ENCODE measurements at places on chromosomes 12 and 14.

DNA sequence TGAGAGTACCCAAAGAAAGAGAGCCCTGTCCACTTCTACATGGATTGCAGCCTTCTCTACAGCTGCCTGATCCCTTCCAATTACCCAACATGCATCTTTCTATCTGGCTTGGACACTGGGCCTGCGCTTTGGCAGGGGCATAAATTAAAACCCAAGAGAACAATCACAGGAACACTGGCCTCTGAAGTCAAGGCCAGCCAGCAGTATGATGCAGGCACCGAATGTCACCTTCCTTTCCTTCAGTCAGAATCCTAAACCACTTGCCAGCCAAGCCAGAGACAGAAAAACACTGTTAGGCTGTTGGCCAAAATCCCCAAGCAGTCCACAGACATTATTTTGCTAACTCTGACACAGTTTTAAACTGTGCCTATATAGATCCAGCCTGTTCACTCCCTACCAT is 113.7 kb downstream of the DUSP6 start:
- no peaks in the 10 kb centered on the region for H3K27me3 ChIP-seq
- H3K4me1 ChIP-seq, result peaks cover 38% of the 10 kb centered on the region
- peaks cover under 1% of the 10 kb centered on the region for H3K36me3 ChIP-seq
- H3K27ac ChIP-seq, result no peak overlapping the region
- DNase-seq, result no peak
- H3K4me3 ChIP-seq, result no peak overlapping the region

- H3K27ac ChIP-seq, result no peak overlapping the region
- H3K27me3 ChIP-seq, result peaks cover 14% of the 10 kb centered on the region
- H3K4me1 ChIP-seq, result no peaks in the 10 kb centered on the region
Observed at GRCh38 chr12:132407451-132407961, 78.1 kb upstream of the GALNT9 start.

DNA sequence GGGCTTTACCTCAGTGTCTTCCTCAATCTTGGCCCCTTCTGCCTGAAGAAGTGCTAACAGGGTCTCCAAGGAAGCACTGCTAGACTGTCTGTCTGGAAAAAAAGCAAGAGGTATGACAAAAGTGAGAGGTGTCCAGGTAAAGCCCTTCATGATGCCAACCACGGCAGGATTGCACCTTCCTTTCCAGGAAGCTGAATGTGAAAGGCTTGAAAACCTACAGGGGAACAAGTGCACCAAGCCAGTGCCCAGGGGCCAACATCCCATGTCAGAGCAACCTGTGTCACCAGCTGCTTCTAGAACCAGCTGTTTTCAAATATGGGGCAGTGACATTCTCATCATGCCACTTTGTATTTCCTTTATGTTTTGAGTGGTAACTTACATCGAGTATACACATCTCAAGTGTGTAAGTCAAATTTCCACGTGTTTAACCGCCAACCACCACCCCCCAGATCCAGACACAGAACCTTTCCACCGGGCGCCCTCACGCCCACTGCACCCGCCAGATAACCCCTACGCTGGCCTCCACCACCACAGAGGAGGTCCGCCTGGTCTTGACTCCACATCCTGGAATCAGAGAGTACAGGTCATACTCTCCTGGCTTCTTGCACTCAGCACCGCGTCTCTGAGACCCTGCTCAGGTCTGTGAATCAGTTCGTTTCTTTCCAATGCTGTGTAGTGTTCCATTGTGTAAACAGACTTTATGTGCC is 27.3 kb downstream of the VPS37B start:
- peak overlapping the region; percentile 71 for H3K27ac ChIP-seq
- H3K4me1 ChIP-seq, result peaks cover 34% of the 10 kb centered on the region
- H3K36me3 ChIP-seq, result peaks cover 53% of the 10 kb centered on the region
- peak overlapping the region; percentile 13 for H3K4me3 ChIP-seq
- no peaks in the 10 kb centered on the region for H3K27me3 ChIP-seq
- no peak for DNase-seq

GRCh38 chr14:65565948-65566347 is 153.4 kb downstream of the FUT8 start:
- no peak overlapping the region for H3K4me3 ChIP-seq
- H3K27me3 ChIP-seq, result no peaks in the 10 kb centered on the region
- no peak for DNase-seq
- peaks cover 26% of the 10 kb centered on the region for H3K4me1 ChIP-seq

DNA sequence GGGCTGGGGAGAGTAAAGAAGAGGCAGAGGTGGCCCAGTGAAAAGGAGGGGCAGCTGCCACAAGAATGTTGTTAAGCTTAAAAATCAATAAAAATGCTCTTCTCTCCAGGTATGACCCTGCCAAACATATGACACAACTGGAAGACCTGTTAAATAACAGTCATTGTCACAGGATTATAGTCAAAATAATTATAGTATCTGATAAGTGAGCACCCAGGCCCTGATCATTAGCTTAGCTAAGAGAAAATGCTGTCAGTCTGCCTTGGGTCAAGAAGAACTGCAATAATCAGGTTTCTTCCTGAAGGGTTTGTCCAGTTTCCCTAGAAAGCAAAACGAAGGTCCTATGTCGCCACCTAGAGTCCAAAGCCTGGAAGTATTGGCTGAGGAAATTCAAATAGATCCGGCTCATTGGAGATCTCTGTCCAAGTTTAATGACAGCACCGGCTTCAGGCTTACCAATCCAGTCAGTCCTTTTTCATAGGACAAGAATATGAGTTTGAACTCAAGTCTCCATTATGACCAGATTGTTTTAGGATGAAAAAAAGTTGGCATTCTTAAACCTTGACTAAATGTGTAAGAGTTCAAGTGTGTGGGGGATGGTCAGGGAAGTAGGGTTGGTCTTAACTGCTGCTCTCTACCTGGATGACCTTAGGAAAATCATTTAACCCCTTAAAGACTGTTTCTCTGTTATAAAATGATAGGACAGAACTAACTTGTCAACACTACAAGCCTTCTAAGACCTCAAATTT is 22.5 kb upstream of the NKX2-8 start:
- no peak overlapping the region for H3K27ac ChIP-seq
- no peak overlapping the region for H3K4me3 ChIP-seq

DNA sequence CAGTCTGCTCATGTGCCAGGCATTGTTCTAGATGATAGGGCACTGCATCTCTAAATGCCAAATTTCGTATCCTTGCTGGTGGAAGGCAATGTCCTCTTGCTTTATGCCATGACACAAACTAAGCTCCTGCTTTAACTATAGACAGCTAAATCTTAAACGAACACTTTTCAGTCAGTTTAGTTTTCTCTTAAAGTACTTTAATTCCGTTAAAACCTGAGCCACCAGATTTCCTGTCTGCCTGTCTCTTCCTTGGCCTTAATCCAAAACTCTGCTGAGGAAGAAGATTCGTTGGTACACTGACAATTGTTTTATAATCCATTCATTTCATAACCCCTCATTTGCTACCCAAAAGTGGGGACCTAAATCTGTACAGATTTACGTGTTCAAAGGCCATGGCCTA is 194.4 kb upstream of the BCL2L14 start:
- H3K4me1 ChIP-seq, result peaks cover 35% of the 10 kb centered on the region
- H3K4me3 ChIP-seq, result no peak overlapping the region
- H3K27ac ChIP-seq, result peak overlapping the region; percentile 19
- no peaks in the 10 kb centered on the region for H3K36me3 ChIP-seq
- no peak for DNase-seq
- H3K27me3 ChIP-seq, result no peaks in the 10 kb centered on the region

GRCh38 chr12:67677166-67677565 is 28.6 kb downstream of the DYRK2 start:
- no peak for DNase-seq
- no peaks in the 10 kb centered on the region for H3K27me3 ChIP-seq
- H3K36me3 ChIP-seq, result peaks cover 1% of the 10 kb centered on the region
- H3K27ac ChIP-seq, result no peak overlapping the region

DNA sequence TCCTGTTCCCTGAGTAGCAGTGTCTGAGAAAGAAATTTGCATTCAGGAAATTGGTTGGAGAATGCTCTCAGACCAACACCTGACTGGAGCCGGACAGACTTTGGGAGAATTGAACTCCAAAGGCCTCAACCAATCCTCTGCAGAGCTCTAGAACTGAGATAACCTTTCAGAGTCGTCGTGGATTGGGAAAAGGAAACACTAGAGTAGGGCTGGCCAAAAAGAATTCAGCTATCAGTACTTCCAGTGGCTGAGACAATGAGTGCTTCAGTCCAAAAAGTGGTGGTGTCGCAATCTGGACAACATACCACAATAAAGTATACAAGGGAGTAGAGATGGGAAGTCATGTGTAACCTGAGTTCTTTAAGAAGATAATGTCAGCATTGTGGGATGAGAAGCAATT is 377.1 kb downstream of the SLC16A7 start:
- no peaks in the 10 kb centered on the region for H3K36me3 ChIP-seq
- no peak overlapping the region for H3K4me3 ChIP-seq

DNA sequence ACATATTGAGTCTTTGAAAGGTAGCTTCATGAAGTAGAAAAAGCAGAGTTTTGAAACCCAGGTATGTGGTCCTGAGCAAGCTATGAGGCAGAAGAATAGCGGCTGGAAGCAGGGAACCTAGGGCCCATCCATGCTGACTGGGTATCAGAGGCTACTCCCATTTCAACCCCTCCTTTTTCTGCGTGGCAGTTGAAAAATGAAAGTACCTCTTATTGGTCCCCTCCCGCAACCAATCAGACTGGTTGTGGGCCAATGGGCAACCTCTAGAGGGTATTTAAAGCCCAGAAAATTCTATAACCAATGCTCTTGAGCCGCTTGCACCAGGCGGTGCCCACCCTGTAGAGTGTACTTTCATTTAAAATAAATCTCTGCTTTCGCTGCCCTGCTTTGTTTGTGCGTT is 1.6 kb upstream of the SNRPF start:
- no peak overlapping the region for H3K27ac ChIP-seq
- no peak for DNase-seq
- H3K4me1 ChIP-seq, result peaks cover 5% of the 10 kb centered on the region
- no peak overlapping the region for H3K4me3 ChIP-seq

DNA sequence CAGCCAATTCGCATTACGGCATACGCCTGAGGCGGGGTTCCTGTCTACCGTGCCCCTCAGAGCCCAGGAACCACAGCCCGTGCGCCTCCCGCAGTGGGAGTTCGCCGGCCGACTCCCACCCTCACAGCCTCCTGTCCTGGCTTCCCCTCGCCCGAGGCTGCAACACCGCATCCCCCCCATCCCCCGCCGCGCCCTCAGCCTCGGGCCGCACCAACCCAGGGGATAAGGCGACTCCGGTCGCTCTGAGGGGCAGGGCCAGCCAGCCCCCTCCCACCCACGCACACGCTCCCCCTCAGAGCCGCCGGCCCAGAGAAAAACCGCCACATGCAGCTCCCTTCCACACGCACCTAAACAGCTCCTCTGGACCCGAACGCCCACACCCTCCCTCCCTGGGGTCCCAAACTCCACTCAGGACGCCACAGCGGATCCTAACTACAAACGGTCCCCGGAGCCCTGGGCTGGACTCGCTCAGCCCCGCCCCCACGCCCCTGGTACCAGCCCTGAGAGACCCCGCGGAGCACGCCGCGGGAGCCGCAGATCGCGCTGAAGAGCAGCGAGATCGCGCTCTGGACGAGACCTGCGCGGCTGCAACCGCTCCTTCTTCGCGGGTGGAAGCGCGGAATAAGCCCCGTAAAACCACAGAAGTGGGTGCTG is at the start of gene C14orf39:
C14orf39 (minus strand) TSS at position 466 of the 654 bp plus-strand sequence. CDS start 985 bp downstream, outside the sequence.
- no peaks in the 10 kb centered on the region for H3K4me1 ChIP-seq
- DNase-seq, result no peak
- peaks cover 22% of the 10 kb centered on the region for H3K27me3 ChIP-seq
- no peak within 1 kb of the TSS for H3K4me3 ChIP-seq
- H3K27ac ChIP-seq, result no peak within 1 kb of the TSS

DNA sequence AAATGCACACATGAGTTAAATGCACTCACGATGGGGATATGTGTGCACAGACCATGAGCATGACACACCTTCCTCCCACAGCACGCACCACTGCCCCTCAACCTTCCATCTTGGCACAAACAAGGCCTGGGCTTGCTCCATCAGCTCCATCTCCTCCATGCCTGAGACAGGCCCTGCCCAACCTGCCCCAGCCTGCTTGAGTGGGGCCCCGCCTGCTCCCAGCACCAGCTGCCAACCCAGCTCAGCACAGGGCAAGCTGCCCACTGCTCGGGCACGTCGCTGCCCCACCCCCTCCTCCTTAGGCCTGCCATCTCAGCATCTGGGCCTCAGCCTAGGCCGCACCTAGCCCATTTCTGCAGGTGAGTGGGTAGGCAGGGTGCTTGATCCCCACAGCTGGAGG is 27.6 kb upstream of the KRT78 start:
- H3K36me3 ChIP-seq, result peaks cover 6% of the 10 kb centered on the region
- no peaks in the 10 kb centered on the region for H3K27me3 ChIP-seq
- no peak for DNase-seq
- no peak overlapping the region for H3K4me3 ChIP-seq
- H3K27ac ChIP-seq, result no peak overlapping the region
- H3K4me1 ChIP-seq, result peaks cover 29% of the 10 kb centered on the region
